ENCODE measurements at places on chromosomes 12 and 14. TPM values are rescaled to one million over a fixed set of nuclear protein-coding genes. Genes with fewer than 3 reads are reported as not detected.

The PLCZ1 gene
- not detected for total RNA-seq

The ALKBH2 gene
- 19.6 TPM for total RNA-seq

The TMEM263 gene
- 57.1 TPM for total RNA-seq

The KRT78 gene
- not detected for total RNA-seq

The MYF6 gene
- total RNA-seq, result not detected

The SPX gene
- total RNA-seq, result 1.8 TPM

The EFCAB11 gene
- total RNA-seq, result 4.1 TPM

The DAO gene
- not detected for total RNA-seq

The IL31 gene
- total RNA-seq, result not detected

The HIGD1C gene
- not detected for total RNA-seq

The POLE2 gene
- 28.6 TPM for total RNA-seq

The MYL6 gene
- total RNA-seq, result 911 TPM

The RNASE11 gene
- total RNA-seq, result not detected

The TDRD9 gene
- total RNA-seq, result 1.5 TPM

The SDR9C7 gene
- not detected for total RNA-seq

The ZC2HC1C gene
- total RNA-seq, result 1.4 TPM

The KRT3 gene
- not detected for total RNA-seq

The SDS gene
- not detected for total RNA-seq

The HOXC12 gene
- not detected for total RNA-seq

The KRT73 gene
- total RNA-seq, result not detected

The PPP2R5C gene
- 95.6 TPM for total RNA-seq

The ARHGEF40 gene
- 175 TPM for total RNA-seq

The TSPAN19 gene
- 0.33 TPM for total RNA-seq

The DNAJC22 gene
- 5.3 TPM for total RNA-seq

The PRKAB1 gene
- total RNA-seq, result 8.2 TPM

The TRAFD1 gene
- total RNA-seq, result 37.9 TPM

The TOX4 gene
- total RNA-seq, result 41.1 TPM

The CLEC9A gene
- not detected for total RNA-seq

The MANSC4 gene
- total RNA-seq, result 0.36 TPM

The ADIPOR2 gene
- total RNA-seq, result 84.3 TPM

The PIK3C2G gene
- total RNA-seq, result not detected

The ERP27 gene
- not detected for total RNA-seq

The PLXNC1 gene
- 254 TPM for total RNA-seq

The CD163L1 gene
- 0.36 TPM for total RNA-seq

The FERMT2 gene
- 126 TPM for total RNA-seq

The OVCH1 gene
- under 0.01 TPM for total RNA-seq

The NFE2 gene
- total RNA-seq, result not detected

The DEPDC4 gene
- 1.8 TPM for total RNA-seq

The ANO2 gene
- not detected for total RNA-seq

The GPN3 gene
- 13.1 TPM for total RNA-seq

The NR4A1 gene
- total RNA-seq, result 7.2 TPM

The LRRK2 gene
- 32.7 TPM for total RNA-seq

The TAS2R46 gene
- total RNA-seq, result 4.0 TPM

The PIWIL1 gene
- total RNA-seq, result 0.34 TPM

The CD163 gene
- total RNA-seq, result not detected

The OTX2 gene
- not detected for total RNA-seq

The A2M gene
- total RNA-seq, result 29.6 TPM

Measured in melanocyte of skin (primary cell).